Peyer's patch (tissue), 4 donors: ENCODE measurements at places on chromosomes 5 and 9.
A peak's percentile ranks its signal among the peaks of the same experiment; 100 is the strongest.

DNA sequence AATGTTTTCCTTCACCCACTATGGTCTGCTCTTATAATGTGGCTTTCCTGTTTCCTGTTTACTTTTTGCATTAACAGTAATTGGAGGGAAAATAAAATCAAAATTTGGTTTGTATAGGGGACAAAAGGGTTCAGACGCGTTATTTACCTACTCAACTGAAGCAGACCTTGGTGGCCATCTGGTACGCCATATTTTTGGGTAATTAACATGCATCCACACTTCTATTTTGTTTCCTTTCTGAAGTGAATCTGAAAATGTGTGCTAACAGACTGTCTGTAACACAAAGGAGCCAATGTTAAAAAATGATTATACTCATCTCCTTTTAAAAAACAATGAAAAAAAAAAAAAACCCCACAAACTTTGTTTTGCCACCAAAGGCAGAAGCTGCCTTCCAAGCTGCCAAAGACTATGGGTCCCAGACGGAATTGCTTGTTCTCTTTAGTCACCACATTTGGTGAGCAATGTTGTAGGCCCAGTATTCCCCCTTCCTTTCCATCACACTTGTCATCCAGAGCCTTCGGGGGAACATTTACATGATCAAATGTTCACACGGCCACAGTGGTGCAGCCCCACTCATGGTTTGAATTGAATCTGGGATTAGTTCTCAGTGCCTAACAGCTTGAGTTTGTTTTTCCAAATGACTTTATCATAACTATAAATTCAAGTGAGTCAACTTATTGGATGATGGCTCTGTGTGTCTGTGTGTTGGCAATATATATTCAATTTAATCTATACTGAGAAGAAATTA lies 323.7 kb upstream of the CD180 start:
- no peaks in the 10 kb centered on the region for H3K4me1 ChIP-seq
- H3K27me3 ChIP-seq: no peaks in the 10 kb centered on the region
- DNase-seq: no peak
- H3K27ac ChIP-seq: no peak overlapping the region
- no peaks in the 10 kb centered on the region for H3K36me3 ChIP-seq

DNA sequence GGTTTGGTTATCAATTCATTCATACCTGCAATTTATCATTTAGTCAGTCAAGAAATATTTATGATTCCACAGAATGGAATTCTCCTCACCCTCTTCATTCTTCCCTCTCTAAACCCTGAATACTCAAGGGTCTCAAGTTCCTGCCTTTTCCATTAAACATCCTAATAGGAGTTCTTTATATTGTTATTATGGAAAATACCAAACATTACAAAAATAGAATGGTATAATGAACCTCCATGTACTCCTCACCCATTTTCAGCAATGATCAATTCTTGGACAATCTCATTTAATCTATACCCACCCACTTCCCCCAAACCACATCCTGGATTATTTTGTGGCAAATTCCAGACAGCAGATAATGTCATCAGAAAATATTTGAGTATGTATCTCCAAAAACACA lies 74.5 kb downstream of the ADAMTS12 start:
- no peaks in the 10 kb centered on the region for H3K4me1 ChIP-seq
- H3K27ac ChIP-seq: no peak overlapping the region
- H3K27me3 ChIP-seq: no peaks in the 10 kb centered on the region
- DNase-seq: no peak
- H3K36me3 ChIP-seq: no peaks in the 10 kb centered on the region
- no peak overlapping the region for H3K4me3 ChIP-seq

DNA sequence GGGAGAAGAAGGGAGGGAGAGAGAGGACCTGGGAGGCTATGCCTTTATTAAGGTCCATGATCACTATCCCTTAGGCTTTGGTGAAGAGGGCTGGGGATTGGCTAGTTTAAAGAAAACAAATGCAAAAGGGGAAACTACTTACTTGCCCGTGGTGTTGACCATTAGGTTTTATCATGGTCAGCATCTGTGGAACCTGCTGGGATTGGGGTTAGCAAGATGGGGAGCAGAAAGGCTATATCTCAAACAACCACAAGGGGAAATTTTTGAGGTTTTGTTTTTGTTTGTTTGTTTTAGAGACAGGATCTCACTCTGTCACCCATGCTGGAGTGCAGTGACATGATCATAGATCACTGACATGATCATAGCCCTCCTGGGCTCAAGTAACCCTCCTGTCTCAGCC lies 9.0 kb upstream of the RAD23B start:
- H3K36me3 ChIP-seq: no peaks in the 10 kb centered on the region
- no peak for DNase-seq
- H3K4me3 ChIP-seq: no peak overlapping the region
- no peaks in the 10 kb centered on the region for H3K27me3 ChIP-seq

GRCh38 chr9:15936306-15936921 lies 383.6 kb downstream of the CCDC171 start:
- H3K27me3 ChIP-seq: no peaks in the 10 kb centered on the region
- no peaks in the 10 kb centered on the region for H3K36me3 ChIP-seq
- H3K4me3 ChIP-seq: no peak overlapping the region
- H3K4me1 ChIP-seq: no peaks in the 10 kb centered on the region

GRCh38 chr5:168552146-168552545 lies 23.0 kb downstream of the FBLL1 start:
- DNase-seq: no peak
- H3K27me3 ChIP-seq: no peaks in the 10 kb centered on the region
- peaks cover 49% of the 10 kb centered on the region for H3K36me3 ChIP-seq
- no peaks in the 10 kb centered on the region for H3K4me1 ChIP-seq
- no peak overlapping the region for H3K4me3 ChIP-seq

DNA sequence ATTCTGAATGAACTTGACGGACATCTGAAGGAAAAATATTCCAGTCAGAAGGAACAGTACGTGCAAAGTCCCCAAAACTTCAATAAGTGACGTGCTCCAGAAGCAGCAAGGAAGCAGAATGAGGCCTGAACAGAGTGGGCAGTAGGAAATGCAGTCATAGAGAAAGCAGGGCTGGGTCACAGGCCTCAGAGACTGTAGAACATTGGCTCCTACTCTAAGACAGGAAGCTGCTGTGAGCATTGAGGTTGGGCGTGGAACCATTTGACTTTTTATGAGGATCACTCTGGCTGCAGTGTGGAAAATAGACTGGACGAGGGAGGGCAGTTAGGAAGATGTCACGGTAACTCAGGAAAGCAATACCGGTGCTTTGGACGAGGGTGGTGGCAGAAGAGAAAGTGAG lies 64.0 kb downstream of the DOCK8 start:
- peak overlapping the region; percentile 67 for H3K27ac ChIP-seq
- no peaks in the 10 kb centered on the region for H3K27me3 ChIP-seq
- H3K4me3 ChIP-seq: no peak overlapping the region
- no peaks in the 10 kb centered on the region for H3K36me3 ChIP-seq
- peak; percentile 46 for DNase-seq
- no peaks in the 10 kb centered on the region for H3K4me1 ChIP-seq
